ENCODE measurements at places on chromosomes 12 and 14.

DNA sequence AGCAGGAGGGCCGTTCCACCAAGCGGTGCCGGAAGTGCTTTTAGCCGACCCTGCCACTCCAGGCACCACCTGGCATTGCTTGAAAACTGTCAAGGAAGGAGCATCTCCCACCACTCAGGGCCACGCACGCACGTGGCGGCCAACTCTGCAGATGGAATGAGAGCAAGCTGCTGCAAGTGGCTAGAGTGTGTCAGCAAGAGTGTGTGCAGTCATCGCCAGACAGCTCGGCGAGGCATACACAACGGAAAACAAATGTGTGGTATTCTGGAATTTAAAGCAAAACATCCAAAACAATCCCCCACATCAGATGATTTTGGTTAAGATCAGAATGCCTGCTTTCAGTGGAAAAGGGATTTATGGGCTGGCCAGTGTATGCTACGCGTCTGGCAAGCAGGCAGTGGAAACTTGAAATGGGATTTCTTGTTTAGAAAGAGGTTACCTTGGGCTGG is 11.2 kb downstream of the CD9 start:
- no peak for DNase-seq

DNA sequence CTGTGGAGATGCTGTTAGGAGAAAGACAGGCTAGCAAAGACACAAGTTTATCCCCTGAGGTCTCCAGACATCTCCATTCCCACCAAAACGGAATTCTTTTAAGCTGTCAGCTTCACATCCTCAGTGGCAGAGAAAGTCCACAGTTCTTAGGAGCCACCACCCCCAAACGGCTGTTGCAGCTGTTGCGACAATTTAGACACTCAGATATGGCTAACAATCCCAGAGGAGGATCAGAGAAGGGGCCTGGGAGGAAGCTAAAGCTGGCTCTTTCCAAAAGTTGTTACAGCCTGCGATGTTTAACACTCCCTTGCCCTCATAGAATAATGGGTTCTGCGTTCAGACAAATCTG is 1.9 kb upstream of the ATP5MC2 start:
- DNase-seq, result no peak

DNA sequence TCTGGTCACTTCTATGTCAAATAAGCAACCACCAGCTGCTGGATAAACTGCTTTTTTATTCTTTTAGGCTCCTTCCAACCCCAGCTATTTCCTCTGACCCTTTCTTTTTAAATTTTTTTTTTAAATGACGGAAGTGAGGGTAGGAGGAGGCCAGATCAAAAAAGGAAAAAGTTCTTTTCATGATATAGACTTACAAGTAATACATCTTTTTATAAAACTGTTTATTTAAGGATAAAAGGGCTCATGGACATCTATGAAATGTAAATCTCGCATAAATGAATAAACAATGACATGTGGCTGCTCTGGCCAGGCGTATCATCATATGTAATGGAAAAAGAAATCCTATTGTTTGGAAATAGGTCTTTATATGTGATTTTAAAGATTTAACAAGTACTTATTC is 169.0 kb upstream of the ATP2B1 start:
- no peak for DNase-seq

DNA sequence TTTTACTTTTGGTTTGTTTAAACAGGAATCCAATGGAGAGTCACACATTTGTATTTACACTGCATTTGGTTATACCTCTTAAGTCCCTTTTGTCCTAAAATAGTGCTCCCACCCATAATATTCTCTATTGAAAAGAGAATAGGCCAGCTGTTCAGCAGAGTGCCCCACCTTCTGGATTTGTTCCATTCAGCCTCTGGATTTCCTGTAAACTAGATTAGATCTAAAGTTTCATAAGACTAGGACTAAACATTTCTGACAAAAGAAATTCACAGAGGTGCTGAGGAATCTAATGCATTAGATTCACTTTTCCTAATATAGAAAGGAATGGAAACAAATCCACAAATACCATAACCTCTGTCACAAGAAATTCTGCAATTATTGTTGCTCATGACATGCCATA is 38.1 kb downstream of the GCH1 start:
- no peak for DNase-seq

GRCh38 chr14:77574446-77575115 is 41.9 kb downstream of the SPTLC2 start:
- DNase-seq, result no peak

DNA sequence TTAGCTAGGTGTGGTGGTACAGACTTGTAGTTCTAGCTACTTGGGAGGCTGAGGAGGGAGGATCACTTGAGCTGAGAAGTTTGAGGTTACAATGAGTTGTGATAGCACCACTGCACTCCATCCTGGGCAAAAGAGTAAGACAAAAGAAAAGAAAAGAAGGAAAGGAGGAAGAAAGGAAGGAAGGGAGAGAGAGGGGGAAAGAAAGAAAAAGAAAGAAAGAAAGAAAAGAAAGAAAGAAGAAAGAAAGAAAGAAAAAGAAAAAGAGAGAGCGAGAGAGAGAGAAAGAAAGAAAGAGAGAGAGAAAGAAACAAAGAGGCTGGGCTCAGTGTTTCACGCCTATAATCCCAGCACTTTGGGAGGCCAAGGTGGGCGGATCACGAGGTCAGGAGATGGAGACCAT is 10.3 kb upstream of the GNPTAB start:
- no peak for DNase-seq

DNA sequence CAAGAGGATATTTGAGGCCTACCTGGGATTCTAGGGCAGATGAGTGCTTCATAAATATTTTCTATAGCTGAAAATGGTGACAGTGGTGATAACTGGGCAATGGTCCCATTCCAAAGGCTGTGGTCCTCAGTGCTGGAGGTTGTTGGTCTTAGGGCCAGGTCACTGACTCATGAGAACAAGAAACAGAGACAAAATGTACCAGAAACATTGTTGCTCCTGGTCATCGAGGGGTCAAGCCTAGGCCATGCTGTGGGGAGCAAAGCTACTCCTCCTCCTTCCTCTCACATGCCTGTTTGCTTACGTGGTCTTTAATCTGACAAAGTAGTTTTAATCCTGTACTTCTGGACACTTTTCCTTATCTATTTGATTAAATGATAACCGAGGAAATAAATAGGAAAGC is 33.8 kb downstream of the ERG28 start:
- no peak for DNase-seq

DNA sequence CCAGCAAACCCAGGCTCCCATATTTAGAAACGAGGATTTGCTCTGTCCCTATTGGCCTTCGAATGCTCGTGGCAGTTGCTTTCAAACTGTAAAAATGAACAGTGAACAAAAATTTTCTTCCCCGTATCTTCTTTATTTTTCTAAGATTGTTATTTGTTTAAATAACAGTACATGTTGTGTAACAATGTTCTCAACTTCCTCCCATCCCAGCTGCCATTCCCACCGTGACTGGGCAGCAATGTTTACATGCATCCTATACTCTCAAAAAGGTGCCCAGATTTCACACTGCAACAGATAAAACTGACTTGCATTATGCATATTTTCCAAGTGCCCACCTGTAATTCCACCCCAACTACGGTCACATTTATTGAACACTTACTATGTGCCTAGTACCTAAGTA is 12.8 kb downstream of the VCPKMT start:
- DNase-seq, result no peak

DNA sequence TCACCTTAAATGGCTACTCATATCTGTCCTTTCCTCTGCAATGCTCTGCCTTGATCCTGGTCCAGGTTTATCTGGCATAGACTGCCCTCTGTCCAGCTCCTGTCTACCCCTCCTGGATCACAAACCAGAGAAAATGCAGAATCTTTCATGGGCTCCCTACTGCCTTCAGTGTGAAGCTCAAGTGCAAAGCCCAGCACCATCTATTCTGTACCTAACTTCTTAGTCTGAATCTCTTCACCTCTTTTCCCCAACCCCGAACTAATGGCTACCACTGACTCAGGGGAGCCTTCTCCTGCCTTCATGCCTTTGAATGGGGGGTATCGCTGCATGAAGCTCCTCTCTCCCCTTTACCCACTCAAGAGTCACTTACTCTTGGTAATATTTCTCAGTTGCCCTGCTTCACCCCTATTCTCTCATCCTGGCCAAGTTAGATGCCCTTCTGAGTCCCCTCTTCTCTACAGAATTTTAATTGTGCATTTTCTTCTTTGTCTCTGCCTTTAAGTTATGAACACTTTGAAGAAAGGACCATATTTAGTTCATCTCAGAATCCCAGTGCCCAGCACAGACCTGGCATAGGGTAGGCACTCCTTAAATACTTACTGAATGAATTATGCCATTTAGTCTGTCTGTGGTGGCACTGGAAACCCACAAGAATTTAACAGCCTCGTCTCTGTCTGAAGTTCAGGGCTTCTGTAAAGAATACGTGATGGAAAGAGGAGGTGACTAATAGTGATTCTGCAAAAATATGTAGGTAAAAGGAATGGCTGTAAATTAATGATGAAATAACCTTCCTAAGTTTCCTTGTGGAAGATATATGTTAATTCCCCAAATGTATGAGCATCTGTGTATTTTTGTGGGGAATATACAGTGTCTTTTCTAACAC is 191.3 kb upstream of the AMIGO2 start:
- DNase-seq, result no peak

- no peak for DNase-seq
These were observed 27.0 kb downstream of the P2RX7 start for GRCh38 chr12:121159467-121160307.

DNA sequence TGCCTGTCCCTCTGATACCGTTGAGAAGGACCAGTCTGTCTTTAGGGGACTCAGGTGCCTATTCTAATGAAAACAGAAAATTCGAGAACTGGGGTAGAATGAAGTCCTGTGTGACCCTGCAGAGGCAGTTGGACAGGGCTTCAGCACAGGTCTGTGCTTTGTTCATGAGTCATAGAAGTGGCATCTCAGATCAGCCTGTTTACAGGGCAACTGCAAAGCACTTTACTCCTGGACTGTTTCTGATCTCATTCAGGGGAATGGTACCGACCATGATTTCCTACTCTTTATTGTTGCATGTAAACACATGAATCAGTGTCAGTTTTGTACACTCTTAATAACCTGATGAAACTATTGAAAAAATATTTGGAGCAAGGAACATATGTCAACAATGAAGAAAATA is 1517.0 kb downstream of the AACS start:
- DNase-seq, result no peak

DNA sequence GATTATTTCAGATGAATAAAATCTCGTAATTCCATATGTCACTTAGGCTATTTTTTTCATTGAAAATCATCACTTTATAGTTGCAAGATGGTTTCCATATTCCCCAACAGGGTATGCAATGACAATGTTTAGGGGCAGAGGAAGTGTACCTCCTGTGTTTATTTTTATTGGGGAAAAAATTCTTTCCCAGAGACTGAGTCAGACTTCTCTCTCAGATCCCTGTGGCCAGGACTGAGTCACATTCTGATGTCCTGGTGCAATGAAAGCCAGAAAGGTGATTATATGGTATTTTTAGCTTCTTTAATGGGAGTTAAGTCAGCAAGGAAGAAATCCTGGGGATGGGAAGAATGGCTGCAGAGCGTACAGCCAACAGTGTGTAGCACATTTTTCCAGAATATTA is 196.9 kb upstream of the ALG10 start:
- no peak for DNase-seq

- DNase-seq, result no peak
These were observed 13.0 kb upstream of the RACGAP1 start for GRCh38 chr12:50038336-50038735.

DNA sequence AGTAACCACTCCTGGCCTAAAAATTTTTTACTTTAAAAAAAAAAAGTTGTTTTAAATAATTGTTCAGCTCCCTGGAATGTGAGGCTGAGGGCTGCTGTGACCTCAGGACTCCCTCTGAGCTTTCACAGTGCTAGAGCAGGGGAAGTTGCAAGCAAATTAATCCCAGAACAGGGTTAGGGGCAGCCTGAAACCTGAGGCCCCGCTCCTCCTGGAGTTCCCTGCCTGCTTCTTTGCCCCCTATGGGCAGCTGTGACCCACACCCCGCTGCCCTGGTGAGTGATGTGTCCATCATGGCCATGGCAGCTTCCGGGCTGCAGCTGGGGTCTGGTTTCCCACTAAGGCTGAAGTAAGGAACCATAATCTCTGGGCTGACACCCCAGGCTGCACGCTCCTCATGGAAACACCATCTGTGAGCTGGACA is 9.5 kb downstream of the RITA1 start:
- DNase-seq, result no peak

DNA sequence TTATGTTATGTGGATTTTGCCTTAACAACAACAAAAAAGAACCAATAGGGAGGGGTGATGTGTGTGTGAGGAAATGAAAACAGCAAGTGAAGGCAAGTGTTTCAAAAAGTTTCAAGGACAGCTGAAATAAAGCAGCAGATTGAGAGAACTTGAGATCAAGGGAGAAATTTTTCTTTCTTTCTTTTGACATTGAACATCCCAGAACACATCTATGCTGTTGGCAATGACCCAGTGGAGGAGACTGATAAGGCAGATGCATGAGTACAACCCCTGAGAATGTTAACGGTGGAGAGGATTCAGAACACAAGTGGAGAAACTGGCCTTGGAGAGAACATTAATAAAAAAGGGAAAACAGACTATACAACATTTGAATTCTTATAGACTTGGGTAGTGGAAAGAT is 2.9 kb downstream of the LLPH start:
- no peak for DNase-seq

DNA sequence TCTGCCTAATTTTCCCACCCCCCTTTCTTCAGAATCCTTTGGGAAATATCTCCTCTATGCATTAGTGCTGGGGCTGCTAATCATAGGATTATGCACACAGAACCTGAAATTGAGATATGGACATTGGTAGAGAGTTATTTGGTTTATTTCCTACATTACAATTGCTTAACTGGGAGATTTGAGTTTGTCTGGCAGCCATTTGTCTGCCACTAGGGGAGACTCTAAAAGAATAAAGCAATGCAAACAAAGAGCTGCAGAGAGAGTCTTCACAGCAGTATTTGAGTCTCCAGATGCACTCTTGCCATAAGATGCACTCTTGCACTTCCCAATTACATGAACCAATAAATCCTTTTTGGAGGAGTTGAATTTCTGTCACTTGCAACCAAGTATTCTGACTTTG is 12.0 kb upstream of the PCNX4 start:
- no peak for DNase-seq

DNA sequence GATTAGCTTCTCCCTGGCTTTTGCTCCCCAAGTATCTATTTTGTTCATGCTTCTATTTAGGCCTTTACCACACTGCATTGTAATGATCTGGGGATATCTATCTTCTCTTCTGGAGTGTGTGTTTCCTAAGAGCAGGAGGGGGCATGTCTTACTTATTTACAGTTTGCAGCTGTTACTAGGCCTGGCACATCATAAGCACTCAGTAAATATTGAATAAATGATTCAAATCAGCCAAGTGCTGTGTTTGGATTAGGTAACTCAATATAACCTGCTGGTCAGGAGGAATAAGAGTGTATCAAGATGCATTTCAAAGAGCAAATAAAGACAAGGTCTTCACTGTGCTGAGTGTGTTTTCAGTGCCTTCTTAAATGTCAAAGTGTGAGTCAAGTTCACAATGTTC is 186.1 kb downstream of the FOXG1 start:
- DNase-seq, result no peak

- no peak for DNase-seq
These were observed 710 bp upstream of the FOS start for GRCh38 chr14:75277815-75278421.

GRCh38 chr14:71206766-71207371 is 299.6 kb downstream of the PCNX1 start:
- no peak for DNase-seq
